T-helper 2 cell (primary cell): ENCODE measurements at places on chromosomes 7 and 10.

DNA sequence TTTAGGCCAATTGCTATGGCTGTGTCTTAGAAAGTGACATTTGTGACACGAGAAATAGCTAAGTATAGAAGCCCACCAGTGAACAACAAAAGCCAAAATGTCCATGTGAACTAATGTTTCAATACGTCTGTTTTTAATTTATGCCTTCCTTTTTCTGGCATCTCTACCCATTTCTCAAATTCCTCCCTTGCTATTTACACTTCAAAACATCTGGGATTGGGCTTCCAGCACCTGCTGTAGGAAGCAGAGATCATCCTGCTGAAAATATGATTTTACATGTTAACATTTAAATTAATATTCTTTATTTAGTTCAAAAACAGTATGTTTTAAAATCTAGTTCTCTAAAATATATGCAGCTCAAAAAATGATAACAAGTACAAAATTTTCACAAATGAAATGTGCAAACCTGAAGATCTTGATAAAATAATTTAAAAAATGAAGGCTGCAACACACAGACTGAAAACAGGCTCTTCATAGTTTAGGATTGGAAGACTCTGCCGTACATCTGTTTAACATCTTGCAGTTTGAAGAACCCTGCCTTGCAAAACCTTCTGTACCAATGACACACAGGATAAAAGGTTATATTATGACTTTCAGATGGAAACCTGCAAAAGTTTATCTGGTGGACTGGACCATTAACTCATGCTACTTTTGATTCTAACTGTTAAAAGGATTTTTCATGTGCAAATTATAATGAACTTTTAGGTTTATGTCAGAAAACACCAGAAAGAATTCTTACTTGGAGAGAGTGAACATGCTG lies 408.4 kb downstream of the SUGCT start:
- no peak for DNase-seq

DNA sequence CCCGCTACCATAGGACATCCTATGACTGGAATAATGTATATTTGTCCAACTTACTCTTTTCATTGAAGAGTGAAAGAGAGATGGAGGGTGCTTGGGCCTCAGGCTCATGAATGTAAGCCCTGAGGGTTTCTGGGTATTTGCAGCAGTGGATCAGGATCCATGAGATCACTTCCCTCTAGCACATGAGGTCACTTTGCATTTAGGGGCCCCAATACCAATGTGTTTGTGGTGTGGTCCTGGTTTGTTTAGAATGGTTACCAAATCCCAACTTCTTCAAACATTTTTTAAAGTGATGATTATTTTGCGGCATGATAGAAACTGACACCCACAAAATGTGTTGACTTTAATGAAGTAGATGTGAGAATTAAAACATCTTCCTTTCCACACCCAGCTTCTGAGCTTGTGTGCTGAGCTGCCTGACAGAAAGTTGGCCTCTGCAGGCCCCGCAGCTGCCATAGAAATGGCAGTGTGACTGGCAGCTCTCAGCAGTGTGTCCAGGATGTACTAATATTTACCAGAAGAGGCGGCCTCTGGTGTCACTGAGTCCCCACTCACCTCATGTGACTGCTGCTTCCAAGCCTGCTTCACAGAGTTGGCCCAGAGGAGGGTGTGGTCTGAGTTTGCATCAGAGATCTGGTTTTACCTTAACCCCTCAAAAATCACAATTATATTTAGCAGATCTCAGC lies 447.6 kb upstream of the NPVF start:
- no peak for DNase-seq

- DNase-seq = no peak
Observed at GRCh38 chr10:28432210-28432676, 100.7 kb upstream of the WAC start.

DNA sequence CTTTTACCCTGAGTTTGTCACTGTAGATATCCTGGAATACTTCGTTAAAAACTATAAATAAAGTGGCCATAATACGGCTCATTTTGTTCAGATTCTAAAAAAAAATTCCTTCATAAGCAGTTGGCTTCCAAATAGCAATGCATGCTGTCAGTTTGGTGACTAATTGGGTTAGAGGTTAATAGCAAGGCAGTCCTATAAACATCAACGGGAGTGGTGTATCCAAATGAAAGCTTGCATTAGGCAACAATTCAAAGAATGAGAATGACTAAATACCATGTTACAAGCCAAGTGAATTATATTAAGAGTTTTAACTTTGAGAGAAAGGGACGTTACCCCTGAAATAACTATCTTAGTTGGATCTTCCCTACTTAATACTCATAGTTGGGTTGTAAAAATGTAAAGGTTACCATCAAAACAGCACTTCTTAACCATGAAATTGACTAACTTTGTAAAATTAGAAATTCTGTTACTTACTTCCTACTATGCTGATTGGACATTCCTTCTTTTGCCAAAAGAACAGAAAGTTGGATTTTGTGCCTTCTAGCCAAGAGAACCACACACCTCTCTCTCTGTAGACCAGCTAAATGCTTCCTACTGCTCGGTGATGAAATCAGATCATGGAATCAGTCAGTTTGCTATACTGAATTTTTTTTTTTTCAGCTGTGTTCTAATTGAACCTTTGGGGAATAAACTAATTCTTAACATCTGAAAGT lies 98.0 kb downstream of the KAT6B start:
- DNase-seq = no peak

DNA sequence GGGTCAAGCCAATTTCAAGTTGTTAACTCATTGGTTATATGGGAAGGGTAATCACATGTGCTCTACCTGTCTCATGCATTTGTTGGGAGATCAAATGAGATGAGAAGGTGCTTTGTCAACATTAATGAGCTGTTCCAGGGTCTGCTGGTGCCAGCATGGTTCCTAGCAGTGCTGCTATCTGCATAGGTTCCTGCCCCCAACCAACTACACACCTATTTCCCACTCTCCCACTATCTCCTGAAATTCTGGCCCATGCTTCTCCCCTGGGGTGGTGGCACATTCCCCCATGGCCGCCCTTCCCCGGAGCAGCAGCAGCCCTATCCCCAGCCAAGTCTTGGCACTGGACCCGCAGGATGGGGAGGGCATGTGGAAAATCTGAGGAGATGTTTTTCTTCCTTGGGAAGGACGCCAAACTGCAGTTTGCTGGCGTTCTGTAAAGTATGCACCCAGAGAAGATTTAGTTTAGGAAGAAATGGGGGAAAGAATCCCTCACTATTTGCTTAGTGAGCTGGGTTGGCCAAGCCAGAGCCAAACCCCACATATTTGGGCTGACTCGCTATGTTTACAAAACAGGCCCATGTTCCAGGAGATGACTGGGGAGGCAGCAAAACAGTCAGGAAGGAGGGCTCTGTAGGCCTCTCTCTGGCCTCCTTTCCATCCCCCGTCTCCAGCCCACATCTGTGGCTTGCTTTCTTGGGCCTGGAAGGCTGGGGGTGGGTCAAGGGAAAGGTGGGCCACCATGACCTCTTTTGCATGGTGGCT lies 42.5 kb downstream of the PPP1R3C start:
- DNase-seq = no peak
